Subcutaneous adipose tissue (tissue), 4 donors: ENCODE measurements at places on chromosomes 3 and 15. TPM values are rescaled to one million over a fixed set of nuclear protein-coding genes. Genes with fewer than 3 reads are reported as not detected.

AMT gene
- total RNA-seq, result 2.0 TPM

GATM gene
- 27.6 TPM for total RNA-seq

GOLGA8J gene
- not detected for total RNA-seq

ONECUT1 gene
- total RNA-seq, result not detected

IL12A gene
- total RNA-seq, result not detected

RTF1 gene
- total RNA-seq, result 29.1 TPM

ARHGEF26 gene
- 18.5 TPM for total RNA-seq

MRAS gene
- total RNA-seq, result 121 TPM

EPHB3 gene
- not detected for total RNA-seq

SAMD7 gene
- not detected for total RNA-seq

CCDC32 gene
- 18.1 TPM for total RNA-seq

RNU6-1 gene
- not detected for total RNA-seq

RBMS3 gene
- total RNA-seq, result 108 TPM

LRRIQ4 gene
- total RNA-seq, result 0.38 TPM

CSPG4 gene
- 35.9 TPM for total RNA-seq

PLS1 gene
- not detected for total RNA-seq

SLC27A2 gene
- total RNA-seq, result 2.4 TPM

TAGLN3 gene
- not detected for total RNA-seq

EFL1 gene
- total RNA-seq, result 12.2 TPM

CEMIP gene
- not detected for total RNA-seq

ANKRD34C gene
- total RNA-seq, result not detected

TP63 gene
- not detected for total RNA-seq

IQCF5 gene
- not detected for total RNA-seq

LINGO1 gene
- 1.1 TPM for total RNA-seq

SPINK8 gene
- total RNA-seq, result not detected

RBPMS2 gene
- 1.7 TPM for total RNA-seq

SEMA5B gene
- 0.51 TPM for total RNA-seq

GAP43 gene
- total RNA-seq, result 0.51 TPM

GALNT15 gene
- 871 TPM for total RNA-seq

GABRA5 gene
- not detected for total RNA-seq

CACNA2D2 gene
- 1.7 TPM for total RNA-seq

MINAR1 gene
- total RNA-seq, result 0.19 TPM

DLL4 gene
- total RNA-seq, result 7.0 TPM

GOLGA8B gene
- 51.7 TPM for total RNA-seq

CLDN16 gene
- total RNA-seq, result not detected

FGF7 gene
- total RNA-seq, result 71.3 TPM

SENP2 gene
- 31.4 TPM for total RNA-seq

SERPINI2 gene
- total RNA-seq, result 1.3 TPM

ISG20 gene
- 7.5 TPM for total RNA-seq

GOLGA6L10 gene
- total RNA-seq, result 0.16 TPM

C3orf70 gene
- total RNA-seq, result 2.1 TPM

P2RY14 gene
- total RNA-seq, result 5.8 TPM

MFAP1 gene
- 13.7 TPM for total RNA-seq

JMJD7 gene
- total RNA-seq, result 2.0 TPM

TM2D3 gene
- 60.7 TPM for total RNA-seq

TIMP4 gene
- total RNA-seq, result 97.2 TPM

LRRC31 gene
- not detected for total RNA-seq

IL5RA gene
- total RNA-seq, result 0.22 TPM

RARB gene
- total RNA-seq, result 1.6 TPM

KLHL6 gene
- total RNA-seq, result 2.9 TPM

SLITRK3 gene
- not detected for total RNA-seq
